ENCODE measurements at places on chromosomes 12 and 14. TPM values are rescaled to one million over a fixed set of nuclear protein-coding genes. Genes with fewer than 3 reads are reported as not detected.

The MRPL52 gene
- total RNA-seq, result 43.7 TPM

The OVCH1 gene
- 0.27 TPM for total RNA-seq

The P2RX7 gene
- total RNA-seq, result 0.67 TPM

The ADGRD1 gene
- 44.3 TPM for total RNA-seq

The TSPAN8 gene
- total RNA-seq, result 9.6 TPM

The MAX gene
- total RNA-seq, result 56.7 TPM

The DPPA3 gene
- total RNA-seq, result not detected

The OTOGL gene
- total RNA-seq, result 0.11 TPM

The TAS2R13 gene
- 5.9 TPM for total RNA-seq

The NCAPD2 gene
- total RNA-seq, result 22.4 TPM

The P2RX2 gene
- not detected for total RNA-seq

The AICDA gene
- not detected for total RNA-seq

The KRT75 gene
- total RNA-seq, result not detected

The PPFIA2 gene
- 3.9 TPM for total RNA-seq

The MUCL1 gene
- not detected for total RNA-seq

The TSPAN19 gene
- not detected for total RNA-seq

The GLTP gene
- 60.6 TPM for total RNA-seq

The B4GALNT3 gene
- 3.9 TPM for total RNA-seq

The PTPN6 gene
- 31.3 TPM for total RNA-seq

The HOXC13 gene
- total RNA-seq, result not detected

The PRPH gene
- total RNA-seq, result 0.67 TPM

The NKX2-1 gene
- 279 TPM for total RNA-seq

The CLEC2A gene
- not detected for total RNA-seq

The FGF6 gene
- not detected for total RNA-seq
